Ovary (tissue), 10 donors: ENCODE measurements at places on chromosomes 2 and 18. TPM values are rescaled to one million over a fixed set of nuclear protein-coding genes. Genes with fewer than 3 reads are reported as not detected.

DNA sequence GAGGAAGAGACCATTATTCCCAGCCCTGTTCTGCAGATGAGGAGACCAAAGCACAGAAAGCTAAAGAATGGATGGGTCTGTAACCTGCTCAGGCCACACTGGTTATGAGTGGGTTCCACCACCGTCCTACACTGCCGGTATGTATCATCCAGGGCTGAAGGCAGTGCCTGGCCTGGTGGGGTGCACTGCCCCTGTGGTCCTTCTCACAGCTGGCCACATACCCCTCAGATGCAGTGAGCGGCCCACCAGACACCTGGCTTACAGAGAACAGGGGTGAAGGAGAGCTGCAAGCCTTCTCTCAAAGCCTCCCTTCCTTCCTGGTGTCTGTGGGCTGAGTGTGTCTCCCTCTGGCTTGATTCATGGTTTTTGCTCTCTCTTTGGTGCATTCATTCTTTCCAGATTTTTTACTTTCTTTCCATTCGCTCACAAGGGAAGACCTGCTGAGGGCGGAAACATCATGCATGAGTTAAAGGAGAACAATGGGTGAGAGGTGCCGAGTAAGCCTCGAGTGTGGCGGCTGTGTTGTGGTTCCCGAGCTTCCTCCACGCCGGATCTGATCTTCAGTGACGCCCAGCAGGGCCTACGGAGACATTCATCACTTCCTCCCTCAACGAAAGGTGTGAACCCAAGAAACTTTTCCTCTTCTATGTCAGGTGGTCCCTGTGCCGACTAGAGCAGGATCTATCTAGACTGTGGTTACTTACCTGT is 62.1 kb upstream of the REL start:
- no peak for DNase-seq

GRCh38 chr2:191885098-191885497 is 38.2 kb upstream of the CAVIN2 start:
- DNase-seq = no peak

DNA sequence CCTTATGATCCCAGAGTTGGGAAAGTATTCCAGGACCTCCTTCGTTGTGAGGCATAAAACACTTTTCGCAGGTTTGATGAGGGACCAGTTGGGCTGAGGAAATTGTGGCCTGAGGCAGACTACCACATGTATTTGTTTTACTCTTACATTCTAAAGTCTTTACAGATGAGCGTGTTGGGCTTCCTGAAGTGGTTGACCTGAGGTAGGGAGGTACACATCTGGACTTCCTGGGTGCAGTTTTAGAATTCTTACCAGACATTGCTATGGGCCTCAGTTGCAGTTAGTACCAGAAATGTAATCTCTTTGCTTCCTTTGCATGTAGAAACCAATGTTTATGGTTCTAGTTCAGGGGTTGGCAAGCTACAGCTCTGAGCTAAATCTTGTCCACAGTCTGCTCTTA is 48.7 kb downstream of the COA5 start:
- DNase-seq = no peak

DNA sequence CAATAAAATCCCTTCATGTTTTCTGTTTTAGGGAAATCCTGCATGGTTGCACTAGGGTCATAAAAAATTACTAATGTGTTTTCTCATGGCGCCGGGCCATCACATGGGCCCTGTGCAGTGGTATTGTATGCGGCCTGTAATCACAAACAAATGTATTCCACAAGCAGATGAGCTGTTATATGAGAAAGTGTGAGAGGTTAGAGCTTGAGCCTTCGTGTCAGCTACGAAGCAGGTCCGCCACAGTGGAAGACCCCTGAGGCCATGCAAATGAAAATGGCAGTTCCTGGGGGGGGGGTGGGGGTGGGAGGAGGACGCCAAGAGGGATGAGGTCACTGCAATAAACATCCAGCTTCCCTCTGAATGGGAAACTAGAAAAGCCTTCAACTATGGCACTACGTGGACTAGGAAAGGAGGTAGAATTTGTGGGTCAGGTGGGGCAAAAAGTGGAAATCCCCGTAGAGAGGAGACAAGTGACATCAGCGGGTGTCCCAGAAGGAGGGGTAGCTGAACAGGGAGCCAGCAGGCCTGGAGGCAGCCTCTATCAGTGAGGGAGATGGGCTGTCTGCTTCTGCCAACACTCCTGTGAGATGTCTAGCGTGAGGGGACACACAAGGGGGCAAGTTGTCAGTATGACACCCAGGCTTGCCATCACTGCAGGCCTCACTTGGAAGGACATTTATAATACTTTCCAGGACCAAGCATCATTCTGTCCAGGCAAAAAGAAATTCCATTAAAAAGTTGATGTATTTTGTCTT is 130.3 kb upstream of the CTAGE1 start:
- no peak for DNase-seq

DNA sequence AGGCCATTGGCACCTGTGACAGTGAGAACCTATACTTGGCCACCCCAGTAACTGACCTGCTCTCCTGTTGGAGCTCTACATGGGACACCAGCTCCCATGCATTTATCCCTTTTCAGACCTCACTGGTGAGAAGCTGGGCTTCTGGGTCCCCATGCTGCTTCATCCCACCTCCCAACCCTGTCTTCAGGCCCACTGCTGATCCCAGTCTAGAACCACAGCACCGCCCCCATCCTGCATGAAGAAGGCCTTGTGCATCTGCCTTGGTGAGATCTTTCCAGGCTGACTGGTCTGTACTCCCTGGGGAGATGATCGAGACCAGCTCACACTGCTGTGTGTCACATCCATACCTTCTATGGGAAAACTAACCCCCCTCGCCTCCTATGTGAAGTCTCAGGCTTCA is 22.7 kb downstream of the TTC32 start:
- no peak for DNase-seq

NEU2 gene
- not detected for polyA plus RNA-seq

FKBP1B gene
- polyA plus RNA-seq = 4.7 TPM

SCN9A gene
- polyA plus RNA-seq = 4.5 TPM

CDH19 gene
- polyA plus RNA-seq = 0.76 TPM
